ENCODE measurements at places on chromosomes 3 and 15.

DNA sequence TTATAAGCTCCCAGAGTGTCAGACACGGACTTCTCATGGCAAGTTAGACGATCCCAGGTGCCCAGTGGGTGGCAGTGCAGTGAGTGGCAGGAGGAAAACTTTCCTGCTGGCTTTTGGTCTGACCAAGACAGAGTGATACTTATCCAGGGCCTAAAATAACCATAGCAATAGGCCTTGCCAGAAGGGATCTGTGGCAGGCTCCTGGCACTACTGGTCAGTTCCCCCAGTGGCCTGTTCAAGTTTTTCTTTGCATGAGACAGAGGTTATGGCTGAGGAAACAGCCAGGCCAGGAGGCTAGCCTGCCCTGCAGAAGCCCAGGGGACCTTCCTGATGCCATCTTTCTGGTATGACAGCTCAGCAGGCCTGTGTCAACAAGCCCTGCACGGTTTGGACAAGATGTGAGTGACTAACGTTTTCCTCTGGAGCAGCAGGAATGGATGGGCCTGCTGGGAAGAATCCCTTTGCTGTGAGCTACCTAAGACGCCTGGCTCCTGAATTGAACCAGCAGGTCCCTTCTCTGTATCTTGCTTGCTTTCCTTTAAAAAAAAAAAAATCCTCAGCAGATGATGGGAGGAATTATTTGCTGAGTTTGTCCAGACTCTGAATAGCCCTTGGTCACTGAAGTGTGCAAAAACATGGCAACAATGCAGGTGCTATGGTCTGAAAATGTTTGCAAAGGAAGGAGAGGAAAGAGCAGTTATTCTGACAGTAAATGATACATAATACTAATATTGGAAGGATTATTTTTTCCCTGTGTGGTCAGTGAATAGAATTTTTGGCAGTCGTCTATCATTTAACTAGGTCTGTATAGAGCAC is 18.0 kb downstream of the SCG5 start:
- DNase-seq = no peak

GRCh38 chr15:68310178-68310803 is 32.7 kb downstream of the FEM1B start:
- no peak for DNase-seq

GRCh38 chr3:44018926-44019325 is 222.8 kb upstream of the TOPAZ1 start:
- no peak for DNase-seq

GRCh38 chr15:73387507-73388255 is 18.9 kb upstream of the HCN4 start:
- DNase-seq = no peak

GRCh38 chr15:43552256-43552655 is 34.8 kb downstream of the MAP1A start:
- DNase-seq = no peak

DNA sequence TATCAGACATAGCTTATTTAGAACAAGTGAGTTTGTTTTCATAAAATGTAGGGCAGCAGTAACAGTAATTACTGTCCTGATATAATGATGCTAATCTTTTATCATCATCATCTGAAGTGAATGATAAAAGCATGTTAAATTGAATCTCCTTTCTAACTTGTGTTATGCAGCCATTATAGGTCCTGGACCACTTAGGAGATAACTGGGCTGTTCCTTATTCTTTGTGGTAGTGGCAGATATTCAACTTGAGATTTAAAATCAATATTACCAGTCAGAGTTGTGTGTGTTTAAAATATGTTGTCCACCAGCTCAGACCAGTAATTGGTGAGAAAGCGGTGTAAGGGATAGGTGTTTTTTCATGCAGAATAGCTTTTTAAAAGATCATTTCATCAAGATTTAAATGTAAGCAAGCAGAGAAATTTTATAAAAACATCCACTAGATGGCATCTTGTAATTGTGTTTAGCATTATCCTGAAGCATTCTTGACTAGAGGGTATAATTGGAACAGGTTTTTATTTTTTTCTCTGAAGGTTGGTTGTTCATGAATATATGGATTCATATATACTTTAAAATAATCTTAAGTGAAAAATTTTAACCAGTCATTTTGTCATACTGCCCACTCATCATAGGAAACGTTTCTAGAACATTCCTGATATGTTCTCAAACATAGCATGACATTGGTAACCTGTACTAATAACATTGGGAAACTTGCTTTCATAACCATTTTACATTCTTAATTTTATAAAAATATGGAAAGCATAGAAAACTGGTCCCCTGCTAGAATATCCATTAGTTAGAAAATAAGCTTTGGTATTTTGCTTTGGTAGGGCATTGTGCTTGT is 153.9 kb downstream of the BBX start:
- no peak for DNase-seq

DNA sequence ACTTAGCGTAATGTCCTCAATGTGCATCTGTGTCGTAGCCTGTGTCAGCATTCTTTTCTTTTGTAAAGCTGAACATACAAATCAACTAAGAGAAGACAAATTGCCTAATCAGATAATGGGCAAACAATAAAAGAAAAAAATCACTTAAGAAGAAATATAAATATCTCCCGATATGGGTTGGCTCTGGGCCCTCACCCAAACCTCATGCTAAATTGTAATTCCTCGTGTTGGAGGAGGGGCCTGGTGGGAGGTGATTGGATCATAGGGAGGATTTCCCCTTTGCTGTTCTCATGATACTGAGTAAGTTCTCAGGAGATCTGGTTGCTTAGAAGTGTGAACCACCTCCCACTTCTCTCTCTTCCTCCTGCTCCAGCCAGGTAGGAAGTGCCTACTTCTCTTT is 285.0 kb upstream of the LYSMD4 start:
- no peak for DNase-seq

Measured in activated CD8-positive, alpha-beta memory T cell treated with anti-CD3 and anti-CD28 coated beads for 4 hours (primary cell).